Cerebellar cortex (tissue), 1 donor: ENCODE measurements at places on chromosomes 3 and 15.

- no peak for DNase-seq
Observed at GRCh38 chr3:59762941-59763340, 713.1 kb upstream of the CFAP20DC start.

DNA sequence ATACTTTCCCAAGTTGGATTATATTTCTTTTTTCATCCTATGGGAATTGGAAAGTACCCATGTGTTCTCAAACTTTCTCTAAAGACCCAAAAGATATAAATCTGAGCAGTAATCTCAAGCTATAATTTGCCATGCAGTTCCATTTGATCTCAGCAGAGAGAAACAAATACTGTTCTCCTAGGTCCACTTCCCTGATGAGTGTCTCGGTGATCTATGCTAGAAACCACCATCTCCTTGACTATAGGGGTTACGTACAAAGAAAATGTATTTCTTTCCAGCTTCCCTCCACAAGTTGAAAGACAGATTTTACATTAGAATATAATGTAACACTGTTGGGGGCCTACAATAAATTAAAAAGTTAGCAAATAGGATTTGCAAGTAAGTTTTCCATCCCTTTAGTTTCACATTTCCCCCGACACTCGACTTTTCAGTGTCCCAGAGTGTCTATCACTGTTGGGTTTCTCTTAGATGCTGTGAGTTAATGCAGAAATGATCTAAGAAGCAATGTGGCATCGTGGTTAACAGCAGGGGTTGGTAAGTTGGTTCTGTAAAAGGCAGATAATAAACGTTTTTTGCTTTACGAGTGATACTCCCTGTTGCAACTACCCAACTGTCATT lies 465.1 kb upstream of the CFAP20DC start:
- DNase-seq = no peak

DNA sequence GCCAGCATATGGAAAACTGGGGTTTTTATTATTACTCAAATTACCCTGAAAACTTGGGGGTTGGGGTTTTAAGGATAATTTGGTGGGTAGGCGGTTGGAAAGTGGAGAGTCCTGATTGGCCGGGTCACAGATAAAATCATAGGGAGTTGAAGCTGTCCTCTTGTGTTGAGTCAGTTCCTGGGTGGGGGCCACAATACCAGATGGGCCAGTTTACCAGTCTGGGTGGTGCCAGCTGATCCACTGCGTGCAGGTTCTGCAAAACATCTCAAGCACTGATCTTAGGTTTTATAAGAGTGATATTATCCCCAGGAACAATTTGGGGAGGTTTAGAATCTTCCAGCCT lies 4.9 kb upstream of the ZNF662 start:
- DNase-seq = no peak

GRCh38 chr3:132606085-132606484 lies 9.0 kb downstream of the ACKR4 start:
- DNase-seq = no peak

GRCh38 chr3:31917303-31918005 lies 63.6 kb downstream of the OSBPL10 start:
- no peak for DNase-seq
